HAP-1 (cell line): ENCODE measurements at places on chromosomes 11 and 22.

- no peak for DNase-seq
Observed at GRCh38 chr22:32920032-32920628, 118.6 kb downstream of the TIMP3 start.

- DNase-seq = no peak
Observed at GRCh38 chr11:113781682-113782081, 2.1 kb downstream of the CLDN25 start.

DNA sequence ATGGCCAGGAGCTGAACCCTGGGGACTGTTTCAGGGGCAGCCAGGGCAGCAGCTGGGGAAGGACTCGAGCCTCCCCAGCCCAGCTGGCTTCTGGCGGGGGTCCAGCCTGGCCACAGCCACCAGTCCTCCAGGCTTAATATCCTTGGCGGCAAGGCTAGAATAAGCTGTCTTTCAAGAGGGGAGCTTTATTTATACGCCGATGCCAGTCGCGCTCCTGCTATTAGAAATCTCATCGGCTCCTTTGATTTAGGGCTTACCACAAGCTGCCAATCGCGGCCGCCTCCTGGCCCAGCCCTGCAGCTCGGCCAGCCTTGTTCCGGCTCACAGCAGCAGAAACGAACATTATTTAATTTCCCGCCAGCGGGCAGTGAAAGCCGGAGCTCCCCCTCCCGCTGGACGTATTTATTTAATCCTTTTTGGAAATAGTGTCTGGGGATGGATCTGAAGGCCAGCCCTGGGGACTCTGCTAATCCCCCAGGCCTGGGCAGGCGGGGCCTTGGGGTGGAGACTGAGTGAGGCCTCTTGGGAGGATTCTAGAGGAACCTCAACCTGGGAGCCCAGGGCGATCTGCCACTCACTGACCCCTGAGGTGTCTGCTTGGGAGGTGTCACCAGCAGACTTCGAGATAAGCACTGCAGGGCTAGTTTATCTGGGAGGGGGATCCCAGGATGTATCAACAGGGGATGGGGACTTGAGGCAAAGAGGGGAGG is 363.1 kb downstream of the MN1 start:
- DNase-seq = peak; percentile 91

DNA sequence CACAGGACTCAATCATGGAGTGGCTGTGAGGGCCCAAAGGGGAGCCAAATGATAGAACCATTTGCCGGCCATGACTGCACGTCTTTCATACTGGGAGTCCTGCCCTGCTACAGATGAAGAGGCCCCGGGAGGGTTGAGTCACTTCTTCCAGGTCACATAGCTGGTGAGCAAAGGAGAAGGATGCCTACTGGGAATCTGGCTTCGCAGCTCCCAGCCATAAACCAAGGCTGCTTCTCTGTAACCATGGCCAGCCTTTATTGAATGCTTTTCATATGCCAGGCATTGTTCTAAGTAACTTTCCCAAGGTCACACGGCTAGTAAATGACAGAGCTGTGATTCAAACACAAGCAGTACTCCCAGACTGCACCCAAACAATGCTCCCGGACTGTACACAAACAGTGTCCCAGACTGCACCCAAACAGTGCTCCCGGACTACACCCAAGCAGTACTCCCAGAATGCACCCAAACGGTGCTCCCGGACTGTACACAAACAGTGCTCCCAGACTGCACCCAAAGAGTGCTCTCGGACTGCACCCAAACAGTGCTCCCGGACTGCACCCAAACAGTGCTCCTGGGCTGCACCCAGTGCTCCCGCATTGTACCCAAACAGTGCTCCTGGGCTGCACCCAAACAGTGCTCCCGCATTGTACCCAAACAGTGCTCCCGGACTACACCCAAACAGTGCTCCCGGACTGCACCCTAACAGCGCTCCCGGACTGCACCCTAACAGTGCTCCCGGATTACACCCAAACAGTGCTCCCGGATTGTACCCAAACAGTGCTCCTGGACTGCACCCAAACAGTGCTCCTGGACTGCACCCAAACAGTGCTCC is 89.8 kb downstream of the FBXO7 start:
- peak; percentile 40 for DNase-seq

- DNase-seq = no peak
Observed at GRCh38 chr11:44564166-44564565, 1.3 kb upstream of the CD82 start.

DNA sequence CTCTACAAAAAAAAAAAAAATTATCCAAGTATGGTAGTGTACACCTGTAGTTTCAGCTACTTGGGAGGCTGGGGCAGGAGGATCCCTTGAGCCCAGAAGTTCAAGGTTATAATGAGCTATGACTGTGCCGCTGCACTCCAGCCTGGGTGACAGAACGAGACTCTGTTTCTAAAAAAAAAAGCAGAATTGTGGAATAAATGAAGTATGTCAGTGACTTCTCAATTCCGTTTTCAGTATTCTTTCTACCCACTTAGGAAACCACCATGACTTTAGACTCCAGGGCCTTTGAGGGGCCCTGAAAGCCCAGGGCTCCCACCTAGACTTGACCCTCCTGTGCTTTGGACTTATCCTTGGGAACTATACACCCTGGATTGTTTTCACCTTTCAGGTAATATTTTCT is 6.5 kb upstream of the NUP160 start:
- DNase-seq = no peak

- DNase-seq = no peak
Observed at GRCh38 chr11:131712897-131713296, 342.5 kb downstream of the NTM start.

DNA sequence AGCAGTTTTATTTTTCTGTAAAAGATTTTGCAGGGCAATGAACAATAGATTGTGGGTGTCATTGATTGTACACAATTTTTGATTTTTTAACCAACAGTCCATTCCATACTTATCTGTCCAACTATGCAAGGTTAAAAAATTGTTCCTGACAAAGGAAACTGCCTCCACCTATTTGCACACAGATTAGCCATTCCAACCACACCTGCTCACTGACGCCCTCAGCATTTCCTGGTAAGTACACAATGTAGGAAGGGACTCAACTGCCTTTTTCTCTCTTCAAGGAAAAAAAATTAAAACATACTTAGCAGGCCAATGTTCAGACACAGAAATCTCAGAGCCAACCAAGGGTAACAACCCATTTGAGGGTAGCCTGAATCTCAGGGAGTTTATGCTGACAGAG is 4.3 kb upstream of the FUT4 start:
- no peak for DNase-seq

- no peak for DNase-seq
Observed at GRCh38 chr22:30046716-30047363, 33.4 kb upstream of the HORMAD2 start.

- peak; percentile 39 for DNase-seq
Observed at GRCh38 chr22:37746366-37747079, 49.7 kb downstream of the TRIOBP start.

DNA sequence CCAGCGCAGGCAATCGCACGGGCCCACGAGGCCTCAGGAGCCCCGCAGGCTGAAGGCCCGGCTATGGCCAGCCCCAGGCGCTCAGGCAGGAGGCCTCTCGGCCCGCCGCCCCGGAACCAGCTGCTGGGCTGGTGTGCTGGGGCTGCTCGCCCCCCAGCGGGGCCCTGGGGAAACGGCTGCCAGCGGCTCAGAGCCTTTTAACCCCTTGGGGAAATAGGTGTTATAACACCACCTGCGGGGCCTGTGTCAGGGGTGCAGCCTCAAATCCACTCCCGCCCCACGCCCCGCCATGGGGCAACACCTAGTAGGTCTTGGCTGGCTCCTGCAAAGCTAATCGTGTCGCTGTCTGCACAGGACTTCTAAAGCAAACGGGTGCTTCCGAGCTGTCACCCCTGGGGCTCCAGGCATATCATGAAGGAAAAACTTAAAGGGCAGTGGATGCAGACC is 237.4 kb downstream of the TTC28 start:
- peak; percentile 86 for DNase-seq
